Mucosa of descending colon (tissue), 3 donors: ENCODE measurements at places on chromosomes 1 and 21. TPM values are rescaled to one million over a fixed set of nuclear protein-coding genes. Genes with fewer than 3 reads are reported as not detected.

The PROX1 gene
- total RNA-seq: 17.6 TPM

The IGSF9 gene
- total RNA-seq: 21.5 TPM

- DNase-seq: no peak
These were observed 140.0 kb downstream of the LTN1 start for GRCh38 chr21:28852706-28853105.

The PGLYRP4 gene
- total RNA-seq: not detected

GRCh38 chr1:76919085-76919484, 51.8 kb downstream of the ST6GALNAC5 start:
- DNase-seq: no peak

- DNase-seq: no peak
These were observed 2.2 kb upstream of the DNAJC28 start for GRCh38 chr21:33493756-33494155.

The TMCO4 gene
- total RNA-seq: 42.8 TPM

GRCh38 chr1:93874025-93874651, 4.9 kb downstream of the DNTTIP2 start:
- DNase-seq: no peak

The C1orf146 gene
- not detected for total RNA-seq

DNA sequence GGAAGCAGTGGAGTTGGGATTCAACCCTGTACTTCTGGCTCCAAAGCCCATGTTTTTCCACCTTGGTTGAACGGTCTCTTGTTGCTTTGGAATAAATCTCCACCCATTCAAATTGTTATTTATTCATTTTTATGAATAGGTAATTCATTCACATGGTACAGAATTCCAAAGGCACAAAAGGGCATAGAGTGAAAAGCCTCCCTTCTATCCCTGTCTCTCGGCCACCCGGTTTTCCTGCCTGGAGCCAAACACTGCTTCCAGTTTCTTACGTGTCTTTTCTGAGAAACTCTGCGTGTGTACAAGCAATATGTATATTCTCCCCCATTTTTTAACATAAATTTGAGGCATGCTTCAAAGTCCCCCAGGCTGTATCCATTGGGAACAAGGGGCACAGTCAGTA, 3.9 kb downstream of the EXTL1 start:
- no peak for DNase-seq

DNA sequence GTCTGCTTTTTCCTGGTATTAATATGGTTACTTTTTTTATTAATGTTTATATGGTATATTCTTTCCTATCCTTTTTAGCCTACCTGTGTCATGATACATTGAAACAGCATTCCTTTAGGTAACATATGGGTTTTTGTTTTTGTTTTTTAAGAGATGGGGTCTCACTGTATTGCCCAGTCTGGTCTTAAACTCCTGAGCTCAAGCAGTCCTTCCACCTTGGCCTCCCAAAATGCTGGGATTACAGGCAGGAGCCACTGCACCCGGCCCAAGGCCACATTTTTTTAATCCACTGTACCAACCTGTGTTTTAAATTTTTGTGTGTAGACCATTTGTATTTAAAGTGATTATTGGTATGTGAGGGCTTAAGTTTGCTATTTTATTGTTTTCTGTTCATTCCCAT, 43.1 kb downstream of the PKN2 start:
- DNase-seq: no peak

DNA sequence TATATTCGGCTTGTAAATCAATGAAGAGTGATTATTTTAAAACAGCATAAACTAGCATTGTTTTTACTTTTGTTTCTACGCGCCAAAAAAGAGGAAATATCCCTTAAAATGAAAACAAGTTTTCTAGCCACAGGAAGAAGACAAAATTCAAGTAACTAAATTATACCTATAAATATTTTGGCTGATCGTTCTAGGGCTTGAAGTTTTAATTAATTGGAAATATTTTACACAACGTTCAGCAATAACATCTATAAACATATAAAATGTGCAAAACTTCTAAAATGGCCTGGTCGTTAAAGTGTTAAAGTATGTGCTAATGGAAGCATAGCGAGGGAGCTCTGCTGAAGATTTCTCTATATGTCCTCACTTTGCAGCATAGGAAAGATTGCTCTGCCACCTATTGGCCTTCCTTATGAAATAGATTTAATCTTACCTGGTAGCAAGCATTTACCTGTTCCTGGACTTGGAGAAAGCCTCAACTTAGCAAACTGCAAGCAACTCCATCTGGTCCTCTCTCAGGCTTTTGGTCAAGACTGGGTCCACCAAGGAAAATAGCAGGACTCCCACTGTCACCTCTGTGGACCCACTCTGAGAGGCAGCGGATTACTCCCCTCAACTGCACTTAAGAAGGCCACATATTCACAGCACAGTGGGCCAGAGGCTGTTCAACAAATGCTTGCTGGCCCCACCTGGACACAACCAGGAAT, 351.3 kb upstream of the RUNX1 start:
- DNase-seq: no peak

- no peak for DNase-seq
These were observed 115.9 kb downstream of the HUNK start for GRCh38 chr21:31988492-31989290.

The NPPB gene
- total RNA-seq: not detected

DNA sequence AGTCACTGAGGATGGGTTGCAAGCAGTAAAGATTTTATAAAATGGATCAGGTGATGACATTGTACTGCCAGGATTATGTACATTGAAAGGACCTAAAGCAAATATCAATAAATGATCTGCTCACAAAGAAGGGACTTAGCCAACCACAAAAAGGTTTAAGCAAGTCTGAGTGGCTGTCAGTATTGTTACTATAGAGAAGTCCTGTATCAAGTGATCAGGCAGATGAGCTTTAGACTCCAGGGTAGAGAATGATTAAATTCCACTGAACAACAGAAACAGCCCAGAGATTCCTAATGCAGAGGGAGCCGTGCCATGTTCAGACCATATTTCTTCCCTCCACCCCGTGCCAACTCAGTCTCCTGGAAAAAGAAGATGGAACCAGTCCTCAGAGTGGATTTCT, 138.9 kb downstream of the SETD4 start:
- DNase-seq: no peak

- no peak for DNase-seq
These were observed 5.4 kb upstream of the TINAGL1 start for GRCh38 chr1:31570906-31571305.

DNA sequence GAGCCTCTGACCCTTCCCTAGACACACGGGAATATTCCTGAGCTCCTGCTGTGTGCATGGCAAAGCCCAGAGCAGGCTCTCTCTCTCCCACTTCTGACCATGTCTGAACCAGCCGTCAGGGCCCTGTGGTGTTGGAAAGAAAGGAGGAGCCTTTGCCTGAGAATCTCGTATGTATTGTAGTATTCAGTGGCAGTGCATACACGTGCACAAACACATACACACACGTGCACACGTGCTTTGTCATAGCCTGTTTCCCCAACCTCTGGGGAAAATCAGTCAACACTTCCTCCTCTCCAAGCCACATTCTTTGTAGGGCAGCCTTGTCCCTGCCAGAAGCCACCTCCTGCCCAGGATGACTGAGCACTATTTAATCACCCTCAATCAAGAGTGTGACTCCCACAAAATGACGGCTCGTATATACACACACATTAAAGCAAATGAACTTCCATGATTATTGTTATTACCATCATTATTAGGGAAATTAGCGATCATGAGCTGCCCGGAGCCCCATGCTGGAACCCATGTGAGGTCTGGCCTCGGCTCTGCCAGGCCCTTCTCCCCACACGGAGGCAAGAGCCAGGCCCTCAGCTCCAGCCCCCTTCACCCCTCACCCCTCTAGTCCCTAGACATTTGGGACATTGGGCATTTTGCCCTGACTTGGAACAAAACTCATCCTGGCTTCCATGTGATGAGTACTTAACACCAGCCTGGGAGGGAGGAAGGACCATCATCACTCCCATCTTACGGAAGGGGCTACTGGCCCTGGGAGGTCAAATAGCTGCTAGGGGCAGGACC, 331.9 kb downstream of the NPHP4 start:
- peak; percentile 5 for DNase-seq

GRCh38 chr1:3176028-3176427, 107.0 kb downstream of the PRDM16 start:
- DNase-seq: no peak

The STRIP1 gene
- 43.4 TPM for total RNA-seq

The TNFRSF1B gene
- total RNA-seq: 20.3 TPM

DNA sequence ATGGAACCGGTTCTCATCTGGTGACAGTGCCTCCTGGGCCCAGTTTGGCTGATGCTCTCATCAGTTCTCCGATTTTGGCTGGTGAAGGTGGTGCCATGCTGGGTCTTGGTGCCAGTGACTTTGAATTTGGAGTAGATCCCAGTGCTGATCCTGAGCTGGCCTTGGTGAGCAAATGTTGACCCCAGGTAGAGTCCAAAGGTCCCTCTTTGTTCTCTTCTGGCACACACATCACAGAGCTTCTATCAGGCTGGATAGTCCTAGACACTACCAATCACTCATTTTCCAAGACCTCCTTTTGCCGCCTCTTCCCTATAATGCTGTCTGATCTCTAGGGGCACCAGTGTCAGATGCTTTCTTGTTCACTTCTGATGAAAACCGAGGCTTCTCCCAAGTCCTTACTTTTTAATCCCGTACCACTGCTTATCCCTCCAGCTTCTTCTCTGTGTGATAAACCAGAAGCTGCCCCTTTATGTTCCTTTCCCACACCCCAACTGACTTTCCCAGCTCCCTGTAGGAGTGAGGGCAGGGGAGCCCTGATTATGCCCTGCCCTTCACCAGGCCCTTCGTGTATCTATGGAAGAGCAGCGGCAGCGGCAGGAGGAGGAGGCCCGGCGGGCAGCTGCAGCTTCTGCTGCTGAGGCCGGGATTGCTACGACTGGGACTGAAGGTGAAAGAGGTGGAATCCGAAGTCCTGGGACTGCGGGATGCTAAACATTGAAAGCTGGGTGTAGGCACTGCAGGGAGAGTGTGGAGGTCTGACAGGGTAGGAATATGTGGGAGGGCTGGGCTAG, 11.1 kb downstream of the PSMD4 start:
- no peak for DNase-seq

DNA sequence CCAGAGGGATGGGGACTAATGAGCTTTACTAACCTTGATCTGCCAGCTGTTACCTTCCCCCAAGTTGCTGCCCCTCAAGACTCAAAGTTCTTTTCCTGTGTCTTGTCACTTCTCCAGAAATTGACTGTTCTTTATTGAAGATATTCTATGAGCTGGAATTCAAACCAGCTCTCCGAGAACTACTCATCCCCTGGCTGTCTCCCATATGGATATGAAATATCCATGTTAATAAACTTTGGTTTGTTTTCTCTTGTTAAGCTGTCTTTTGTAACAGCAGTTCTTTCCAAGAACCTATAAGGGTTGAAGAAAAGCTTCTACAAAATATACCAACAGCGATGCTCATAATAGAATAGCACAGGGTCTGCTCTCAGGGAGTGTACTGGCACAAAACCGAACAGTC, 77.0 kb downstream of the CAMK2N1 start:
- no peak for DNase-seq

- DNase-seq: no peak
These were observed 487.6 kb upstream of the CAMK1G start for GRCh38 chr1:209095627-209096595.

GRCh38 chr1:78426408-78426807, 64.4 kb upstream of the PTGFR start:
- no peak for DNase-seq

DNA sequence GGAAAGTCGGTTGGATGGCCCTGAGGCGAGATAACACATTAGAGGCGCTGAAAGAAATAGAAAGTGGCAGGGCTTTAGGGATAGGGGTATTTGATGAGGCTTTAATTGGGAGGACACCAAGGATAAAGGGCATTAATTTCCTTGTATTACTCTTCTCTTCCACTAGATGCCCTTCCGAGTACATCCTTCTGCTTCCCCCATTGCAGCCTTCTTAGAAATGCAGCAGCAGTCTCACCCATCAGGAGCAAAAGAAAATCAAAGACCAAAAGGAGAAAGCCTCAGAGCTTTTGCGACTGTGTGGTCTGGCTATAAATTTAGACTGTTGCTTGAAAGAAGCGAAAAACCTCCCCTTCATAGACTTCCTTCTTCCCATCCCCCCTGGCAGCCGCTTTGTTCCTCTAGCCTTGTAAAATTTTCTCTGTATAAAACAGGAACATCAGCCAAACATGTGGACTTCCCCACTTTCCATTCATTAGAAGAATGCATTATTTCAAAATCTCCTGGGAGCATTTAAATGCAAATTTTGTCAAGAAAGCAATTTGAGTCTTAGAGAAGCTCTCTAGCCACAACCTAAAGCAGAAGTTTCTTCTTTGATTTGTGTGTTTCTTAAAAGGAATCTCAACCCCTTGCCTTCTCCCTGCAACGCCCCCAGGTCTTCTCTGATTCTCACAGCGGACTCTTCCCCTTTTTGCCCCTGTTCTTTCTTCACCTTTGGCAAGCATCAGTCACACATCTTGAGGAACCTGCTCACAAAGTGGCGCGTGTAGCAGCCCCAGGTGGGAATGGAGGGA, 76.6 kb downstream of the NDUFS5 start:
- DNase-seq: no peak

GRCh38 chr1:18879791-18880309, 20.4 kb upstream of the TAS1R2 start:
- DNase-seq: no peak

- DNase-seq: peak; percentile 79
These were observed 550 bp downstream of the ARHGEF16 start for GRCh38 chr1:3454811-3455618.

The GBP5 gene
- 2.1 TPM for total RNA-seq

DNA sequence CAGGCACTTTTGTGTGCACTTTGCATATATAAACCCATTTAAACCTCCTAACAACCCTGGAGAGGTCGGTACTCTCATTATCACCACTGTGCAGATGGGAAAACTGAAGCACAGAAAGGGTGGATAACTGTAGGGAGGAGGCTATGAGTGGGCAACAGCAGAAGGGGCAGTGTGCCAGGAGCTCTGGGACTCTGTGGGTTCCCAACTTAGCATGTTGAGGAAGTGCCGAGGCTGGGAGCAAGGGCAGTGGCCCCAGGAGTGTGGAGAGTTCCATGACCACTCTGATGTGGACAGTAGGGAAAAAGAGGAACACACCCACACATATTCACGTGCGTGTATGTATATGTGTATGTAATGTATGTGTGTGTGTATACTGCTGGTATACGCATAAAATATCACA, 25.7 kb upstream of the KCNC4 start:
- DNase-seq: no peak

DNA sequence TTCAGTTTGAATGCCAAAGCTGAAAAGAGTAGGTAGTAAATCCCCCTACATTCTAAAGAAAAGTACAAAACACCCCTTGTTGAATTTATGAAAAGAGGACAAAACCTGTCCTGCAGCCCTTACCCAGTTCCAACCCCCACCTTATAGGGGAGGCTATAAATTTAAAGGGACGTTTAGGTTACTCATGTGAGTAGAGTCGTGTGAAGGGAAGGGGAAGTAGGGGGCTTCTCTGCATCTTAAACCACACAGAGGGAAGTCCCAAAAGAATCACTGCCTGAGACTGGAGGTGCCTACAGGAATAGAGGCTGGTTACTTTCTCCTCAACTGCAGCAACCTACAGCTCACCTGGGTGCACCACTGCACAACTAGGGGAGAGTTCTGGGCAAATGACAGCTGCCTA, 36.7 kb upstream of the KIRREL1 start:
- DNase-seq: no peak

The PTPN14 gene
- 49.0 TPM for total RNA-seq

The ATF3 gene
- 121 TPM for total RNA-seq
